ENCODE measurements at places on chromosomes 13 and 19. TPM values are rescaled to one million over a fixed set of nuclear protein-coding genes. Genes with fewer than 3 reads are reported as not detected.

- DNase-seq = peak; percentile 99
Measured at GRCh38 chr19:17539238-17540117, 16.0 kb upstream of the COLGALT1 start.

DNA sequence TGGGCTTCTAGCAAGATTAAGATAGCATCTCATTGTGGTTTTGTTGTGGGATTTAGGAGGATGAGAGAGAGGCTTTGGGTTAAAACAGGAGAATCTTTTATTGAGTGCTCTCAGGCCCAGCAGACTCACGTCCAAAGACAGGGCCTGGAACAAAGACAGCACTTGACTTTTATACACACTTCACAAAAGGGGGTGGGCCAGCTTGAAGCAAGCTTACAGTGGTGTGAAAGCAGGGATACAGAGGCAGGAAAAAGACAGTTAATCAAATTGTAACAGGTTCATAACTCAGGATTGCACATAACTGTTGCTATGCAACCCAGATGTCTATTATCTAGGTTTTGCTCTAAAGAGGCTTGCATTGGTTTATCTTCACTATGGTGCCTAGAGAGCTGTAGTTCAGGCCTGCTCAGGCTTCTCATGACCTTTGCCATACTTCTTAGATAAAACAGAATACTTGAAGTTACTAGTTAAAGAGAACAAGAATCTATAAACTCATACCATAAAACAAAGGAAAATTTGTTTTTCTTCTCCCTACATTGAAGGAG is 42.2 kb upstream of the CEACAM21 start:
- DNase-seq = no peak

DNA sequence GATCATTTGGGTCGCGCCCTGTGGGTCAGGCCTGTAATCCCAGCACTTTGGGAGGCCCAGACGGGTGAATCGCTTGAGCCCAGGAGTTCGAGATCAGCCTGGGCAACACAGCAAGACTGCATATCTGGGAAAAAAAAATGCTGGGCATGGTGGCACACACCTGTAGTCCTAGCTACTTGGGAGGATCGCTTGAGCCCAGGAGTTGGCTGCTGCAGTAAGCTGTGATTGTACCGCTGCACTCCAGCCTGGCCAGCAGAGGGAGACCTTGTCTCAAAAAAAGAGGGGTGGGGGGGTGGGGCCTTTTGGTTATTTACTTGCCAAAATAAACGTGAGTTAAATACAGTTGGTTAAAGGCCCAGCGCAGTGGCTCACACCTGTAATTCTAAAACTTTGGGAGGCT is 9.8 kb upstream of the ZNF544 start:
- no peak for DNase-seq

DNA sequence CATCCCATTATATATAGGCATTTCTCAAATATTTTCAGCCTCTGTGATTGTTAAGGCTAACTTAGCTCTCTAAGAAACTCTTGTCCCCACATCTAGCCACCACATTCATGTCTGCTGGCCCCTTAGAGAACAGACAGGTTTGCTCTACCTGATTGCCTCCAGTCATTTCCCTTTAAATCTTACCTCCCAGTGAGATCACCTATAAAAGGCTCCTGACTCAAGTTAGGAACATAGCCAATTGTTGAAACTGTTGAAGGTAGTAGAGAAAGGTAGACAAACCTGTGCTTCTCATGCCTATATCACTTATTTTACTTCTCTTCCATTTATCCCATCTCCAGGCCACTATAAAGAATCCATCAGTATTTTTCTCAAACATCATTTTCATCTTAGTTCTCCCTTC is 771.4 kb downstream of the DIAPH3 start:
- DNase-seq = no peak

GRCh38 chr13:74683411-74683810 is 549.2 kb upstream of the KLF12 start:
- DNase-seq = no peak

DNA sequence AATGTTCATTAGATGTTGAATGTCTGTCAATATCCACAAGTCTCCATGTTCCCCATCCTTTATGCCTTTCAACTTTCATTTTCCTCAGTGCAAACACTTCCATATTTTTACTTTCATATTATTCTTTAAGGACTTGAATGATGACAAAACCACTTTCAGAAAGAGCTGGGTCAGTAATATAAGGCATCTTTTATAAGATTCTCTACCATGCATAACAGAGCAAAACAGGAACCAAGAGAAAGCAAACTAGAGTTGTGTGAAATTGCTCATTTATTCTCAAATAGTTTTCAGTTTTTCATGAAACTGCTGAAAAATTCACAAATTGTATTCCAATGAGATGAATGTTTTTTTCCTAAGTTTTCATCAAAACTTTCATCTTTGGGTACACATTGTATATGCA is 1247.6 kb downstream of the PCDH17 start:
- no peak for DNase-seq

- no peak for DNase-seq
Measured at GRCh38 chr13:32316501-32316900, 1.2 kb downstream of the BRCA2 start.

DNA sequence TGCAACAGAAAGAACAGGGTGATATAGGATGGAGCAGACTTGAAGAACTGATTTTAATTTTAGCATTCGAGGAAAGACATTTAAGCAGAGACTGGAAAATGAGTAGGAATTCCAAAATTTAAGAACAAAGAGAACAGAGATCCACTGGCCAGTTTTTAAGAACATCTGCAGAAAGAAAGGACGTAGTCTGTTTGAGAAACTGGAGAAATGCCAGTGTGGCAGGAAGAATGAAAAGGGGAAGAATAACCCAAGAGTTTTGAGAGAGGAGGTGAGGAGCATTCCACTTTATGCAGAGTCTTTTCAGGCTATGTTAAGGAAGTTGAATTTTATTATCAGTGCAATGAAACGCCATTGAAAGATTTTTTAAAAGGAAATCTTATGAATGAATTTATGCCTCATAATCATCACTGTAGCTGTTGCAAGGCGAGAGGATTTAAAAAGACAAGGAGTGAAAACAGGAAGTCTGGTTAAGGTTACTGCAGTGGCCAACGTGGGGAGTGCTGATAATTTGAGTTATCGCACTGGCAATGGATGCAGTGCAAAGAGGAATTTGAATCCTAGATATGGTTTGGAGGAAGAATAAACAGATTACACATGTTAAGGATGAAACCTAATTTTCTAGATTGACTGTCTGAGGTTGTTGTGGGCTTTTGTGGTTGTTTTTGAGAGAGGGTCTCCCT is 253.8 kb downstream of the DACH1 start:
- no peak for DNase-seq

DNA sequence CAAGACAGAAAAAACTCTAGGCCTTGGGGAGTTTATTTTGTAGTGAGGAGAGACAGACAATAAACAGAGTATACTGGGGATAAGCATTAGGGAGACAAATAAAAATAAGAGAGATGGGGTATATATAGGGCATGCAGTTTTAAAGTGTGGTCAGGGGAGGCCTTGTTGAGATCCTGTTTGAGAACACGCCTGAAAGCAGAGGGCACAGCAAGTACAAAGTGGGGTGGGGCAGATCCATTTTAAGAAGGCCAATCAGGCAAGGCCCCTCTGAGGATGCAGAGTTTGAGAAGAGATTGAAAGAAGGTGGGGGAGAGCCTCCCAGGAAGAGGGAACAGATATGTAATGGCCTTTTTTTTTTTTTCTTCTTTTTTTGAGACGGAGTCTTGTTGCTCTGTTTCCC is 2.1 kb downstream of the PPP2R1A start:
- DNase-seq = no peak

- DNase-seq = no peak
Measured at GRCh38 chr19:6821639-6822310, 49.3 kb downstream of the VAV1 start.

GRCh38 chr13:39273953-39274738 is 235.9 kb downstream of the NHLRC3 start:
- DNase-seq = no peak

- DNase-seq = peak; percentile 17
Measured at GRCh38 chr13:23754506-23754905, 134.7 kb downstream of the MIPEP start.

Gene NXNL1
- total RNA-seq = not detected

Gene C1QTNF9
- not detected for total RNA-seq

Gene ZNF616
- 2.8 TPM for total RNA-seq

Gene LILRA1
- not detected for total RNA-seq

Gene ZBTB32
- 1.3 TPM for total RNA-seq

Measured in naive thymus-derived CD4-positive, alpha-beta T cell (primary cell).